ENCODE measurements at places on chromosomes 13 and 19. TPM values are rescaled to one million over a fixed set of nuclear protein-coding genes. Genes with fewer than 3 reads are reported as not detected.

The GPC5 gene
- polyA plus RNA-seq, result 0.18 TPM

The LRG1 gene
- polyA plus RNA-seq, result 4.3 TPM

The ZNF175 gene
- 8.9 TPM for polyA plus RNA-seq

The KCNJ14 gene
- 0.80 TPM for polyA plus RNA-seq

The ELSPBP1 gene
- not detected for polyA plus RNA-seq

The OLFM2 gene
- 8.4 TPM for polyA plus RNA-seq

The PGPEP1 gene
- polyA plus RNA-seq, result 29.1 TPM
